Panc1 (cell line): ENCODE measurements at places on chromosomes 3 and 15.

- H3K36me3 ChIP-seq, result no peaks in the 10 kb centered on the region
- no peaks in the 10 kb centered on the region; the same call in 1 of the 2 replicates for H3K4me1 ChIP-seq
- H3K27me3 ChIP-seq, result no peaks in the 10 kb centered on the region
Observed at GRCh38 chr3:12822725-12823373, 18.5 kb downstream of the RPL32 start.

DNA sequence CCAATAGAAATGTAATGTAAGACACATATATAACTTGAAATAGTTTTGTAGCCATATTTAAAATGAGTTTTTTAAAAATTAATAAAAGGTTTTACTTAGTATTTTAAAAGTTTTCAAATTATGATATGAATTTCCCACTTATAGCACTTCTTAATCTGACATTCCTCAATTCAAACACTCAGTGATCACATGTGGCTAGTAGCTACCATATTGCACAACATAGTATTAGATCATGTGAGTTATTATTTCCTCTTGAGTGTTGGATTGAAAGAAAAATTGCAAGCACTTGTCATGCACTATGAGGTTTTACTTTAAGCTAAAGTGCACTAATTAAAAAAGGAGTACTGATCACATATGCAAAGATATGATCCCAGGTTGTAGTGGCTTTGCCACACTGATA lies 453.4 kb upstream of the ROBO2 start:
- H3K27me3 ChIP-seq, result no peaks in the 10 kb centered on the region
- H3K4me3 ChIP-seq, result no peak overlapping the region
- no peak for DNase-seq
- no peak overlapping the region for H3K27ac ChIP-seq
- no peaks in the 10 kb centered on the region for H3K36me3 ChIP-seq

DNA sequence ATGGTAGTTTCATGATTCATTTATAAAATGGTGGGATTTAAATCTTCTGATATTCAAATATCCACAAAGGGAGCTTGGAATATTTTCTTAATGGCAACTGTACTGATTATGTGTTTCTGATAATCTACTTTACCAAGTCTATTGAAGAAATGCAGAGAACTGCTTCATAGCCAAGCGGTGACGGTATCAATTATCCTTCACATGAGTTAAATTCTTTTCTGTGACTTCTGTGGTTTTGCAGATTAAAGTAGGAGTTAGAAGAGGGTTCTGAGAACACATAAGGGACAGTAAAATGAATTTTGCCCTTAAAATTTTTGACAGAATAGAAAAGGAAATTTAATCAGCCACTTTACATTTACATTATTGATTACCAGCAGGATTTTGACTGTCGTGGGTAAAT lies 563.2 kb downstream of the GBE1 start:
- H3K36me3 ChIP-seq, result no peaks in the 10 kb centered on the region
- no peak overlapping the region for H3K27ac ChIP-seq
- no peaks in the 10 kb centered on the region for H3K27me3 ChIP-seq
- no peak overlapping the region for H3K4me3 ChIP-seq
- no peak for DNase-seq

- H3K4me1 ChIP-seq, result peaks cover 57% of the 10 kb centered on the region
- no peaks in the 10 kb centered on the region for H3K27me3 ChIP-seq
- no peaks in the 10 kb centered on the region for H3K36me3 ChIP-seq
- no peak for DNase-seq
- peak overlapping the region; percentile 96 for H3K27ac ChIP-seq
- H3K4me3 ChIP-seq, result peak overlapping the region; percentile 2; the same call in 1 of the 2 replicates
Observed at GRCh38 chr15:98896002-98896721, 111.4 kb downstream of the PGPEP1L start.

- H3K36me3 ChIP-seq, result no peaks in the 10 kb centered on the region
- no peak overlapping the region for H3K4me3 ChIP-seq
- no peak for DNase-seq
- no peaks in the 10 kb centered on the region for H3K4me1 ChIP-seq
- H3K27ac ChIP-seq, result no peak overlapping the region
Observed at GRCh38 chr3:78129707-78130106, 1089.8 kb downstream of the ROBO2 start.

DNA sequence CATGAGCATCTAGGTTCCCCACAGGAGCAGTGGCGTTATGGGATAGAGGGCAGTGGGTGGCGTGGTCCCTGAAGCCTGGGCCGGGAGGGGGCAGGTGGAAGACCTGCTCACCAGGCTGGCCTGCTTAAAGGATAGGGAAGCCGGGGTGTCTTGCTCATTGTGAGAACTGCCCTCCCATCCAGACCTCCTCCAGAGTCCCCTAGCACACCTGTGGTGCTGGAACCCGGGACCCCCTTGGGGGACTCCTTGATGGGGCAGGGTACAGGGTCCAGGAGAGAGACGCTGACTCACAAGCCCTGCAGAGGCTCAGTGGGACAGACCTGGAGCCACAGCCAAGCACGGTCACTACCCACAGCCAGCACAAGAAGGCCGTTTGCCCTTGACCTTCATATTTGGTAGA lies 2.8 kb upstream of the RHCG start:
- peak overlapping the region; percentile 80 for H3K27ac ChIP-seq
- no peak for DNase-seq
- H3K27me3 ChIP-seq, result no peaks in the 10 kb centered on the region
- H3K4me1 ChIP-seq, result peaks cover 25% of the 10 kb centered on the region
- no peak overlapping the region for H3K4me3 ChIP-seq
- H3K36me3 ChIP-seq, result no peaks in the 10 kb centered on the region
